HTR-8/SVneo (cell line): ENCODE measurements at places on chromosomes 7 and 10.

GRCh38 chr7:73906874-73907273, 45.9 kb downstream of the TMEM270 start:
- no peak for DNase-seq

GRCh38 chr10:71504570-71504969, 107.8 kb downstream of the CDH23 start:
- no peak for DNase-seq

DNA sequence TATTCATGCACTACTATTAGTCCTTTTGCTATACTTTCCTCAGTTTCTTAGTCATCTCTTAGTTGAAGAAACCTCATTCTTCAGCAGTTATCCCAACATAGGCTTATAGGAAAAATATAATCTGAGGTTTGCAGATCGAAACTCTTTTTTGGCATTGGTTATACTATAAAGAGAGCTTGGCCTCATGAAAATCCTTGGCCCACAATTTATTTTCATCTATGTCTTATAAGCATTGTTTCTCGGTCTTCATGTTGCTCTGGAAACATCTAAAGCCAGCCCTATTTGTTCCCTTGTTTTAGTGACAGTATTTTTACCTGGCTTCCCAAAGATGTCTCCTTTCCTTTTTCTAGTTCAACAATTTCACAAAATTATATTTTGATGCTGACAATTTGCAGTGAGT, 345.1 kb upstream of the PRKCQ start:
- no peak for DNase-seq

DNA sequence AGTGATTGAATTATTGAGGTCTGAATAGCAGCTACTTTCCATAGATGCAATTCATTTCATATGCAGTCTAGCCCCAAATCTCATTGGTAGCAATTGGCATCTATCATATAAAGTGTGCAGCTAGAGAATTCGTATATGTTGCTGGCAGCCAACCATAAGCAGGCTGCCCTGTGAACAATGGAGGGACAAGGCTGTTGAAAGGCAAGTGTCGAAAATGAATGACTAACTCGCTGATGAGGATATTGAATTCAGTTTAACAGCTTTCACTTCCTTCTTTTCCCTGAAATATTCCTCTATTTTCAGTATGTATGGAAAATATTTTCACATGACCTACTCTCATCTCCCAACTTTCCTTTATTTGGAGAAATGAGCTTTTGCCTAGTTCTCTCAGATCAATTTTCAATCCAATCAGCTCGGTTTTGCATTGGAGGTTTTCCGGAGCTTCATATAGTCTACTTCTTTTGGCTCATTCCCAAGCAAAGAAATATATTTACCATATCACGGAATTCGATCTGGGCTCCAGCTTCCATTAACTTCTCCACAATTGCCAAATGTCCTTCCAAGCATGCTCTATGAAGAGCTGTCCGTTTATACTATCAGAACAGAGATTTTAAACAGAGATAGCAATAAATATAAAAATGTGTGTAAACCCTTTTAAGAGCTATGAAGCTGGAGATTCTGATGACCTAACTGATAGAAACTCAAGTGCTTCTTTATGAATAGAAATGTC, 3.5 kb downstream of the ANKRD1 start:
- DNase-seq = no peak

GRCh38 chr7:111560773-111561653, 1.3 kb downstream of the IMMP2L start:
- DNase-seq = no peak

GRCh38 chr10:104498347-104499081, 142.6 kb upstream of the SORCS3 start:
- DNase-seq = no peak

DNA sequence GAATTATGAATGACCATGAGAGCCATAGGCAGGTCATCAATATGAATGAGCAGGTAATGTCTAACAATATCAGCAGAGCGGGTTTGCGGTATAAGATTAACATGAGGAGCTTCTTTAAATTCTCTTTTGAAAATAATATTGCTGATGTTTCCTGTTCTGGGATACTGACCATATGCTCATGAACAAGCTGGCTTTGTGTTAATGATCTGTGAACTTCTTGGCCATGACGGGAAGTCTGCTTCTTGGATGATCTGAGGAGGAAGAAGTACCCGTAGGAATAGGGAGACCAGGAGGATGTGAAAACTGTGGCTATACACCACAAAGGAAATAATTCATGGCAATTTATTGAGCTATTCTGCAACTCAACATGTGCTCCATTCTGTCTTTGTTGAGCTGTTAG, 38.6 kb downstream of the ITGA8 start:
- no peak for DNase-seq

DNA sequence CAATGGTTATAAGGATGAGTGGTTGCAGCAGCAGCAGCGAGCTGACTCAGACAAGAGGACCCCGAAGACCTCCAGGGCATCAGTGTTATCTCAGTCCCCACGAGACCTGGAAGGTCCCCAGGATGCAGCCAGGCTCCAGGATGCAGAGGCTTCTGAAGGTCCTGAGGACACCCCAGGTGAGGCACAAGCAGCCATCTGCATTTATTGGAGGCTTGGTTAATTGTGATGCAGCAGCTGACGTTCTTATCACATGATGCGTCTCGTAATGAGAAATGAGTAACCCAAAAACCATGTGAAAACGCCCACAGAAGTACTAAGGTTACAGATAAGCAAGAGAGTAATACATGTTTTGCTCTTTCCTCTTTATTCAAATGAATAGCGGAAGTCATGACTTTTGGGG, 17.4 kb downstream of the C7orf57 start:
- DNase-seq = peak; percentile 49

- DNase-seq = no peak
Measured at GRCh38 chr7:137867289-137867688, 20.5 kb upstream of the DGKI start.

- no peak for DNase-seq
Measured at GRCh38 chr10:11355592-11355991, 255.9 kb downstream of the USP6NL start.

DNA sequence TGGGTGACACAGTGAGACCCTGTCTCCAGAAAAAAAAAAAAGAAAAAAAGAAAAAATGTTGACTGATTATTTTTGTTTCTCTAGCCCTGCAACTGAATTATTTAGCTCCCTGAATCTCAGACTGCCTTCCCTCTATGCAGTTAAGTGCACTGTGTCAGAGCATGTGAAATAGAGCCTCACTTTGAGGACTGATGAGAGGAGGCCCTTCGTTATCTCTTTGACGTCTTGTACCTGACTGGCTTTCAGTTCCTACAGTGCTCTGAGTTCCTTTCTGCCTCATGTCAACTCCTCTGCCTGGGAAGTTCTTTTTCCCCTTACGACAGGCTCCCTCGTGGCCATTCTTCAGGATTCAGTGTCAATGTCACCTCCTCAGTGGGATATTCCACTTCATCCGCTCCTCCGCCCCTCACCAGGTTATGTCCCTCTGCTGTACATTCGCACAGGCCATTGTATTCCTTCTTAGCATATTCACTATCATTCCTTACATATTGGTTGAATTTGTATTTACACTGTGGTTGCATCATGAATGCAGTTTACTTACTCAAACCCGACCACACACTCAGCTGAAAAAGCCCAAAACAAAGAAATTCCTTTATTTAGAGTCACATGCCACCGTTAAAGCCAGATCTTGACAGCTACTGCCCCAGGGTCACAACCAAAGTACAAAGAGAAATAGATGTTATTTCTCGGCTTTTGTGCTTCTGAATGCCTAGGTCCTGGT, 18.1 kb upstream of the CAMK2G start:
- DNase-seq = no peak

DNA sequence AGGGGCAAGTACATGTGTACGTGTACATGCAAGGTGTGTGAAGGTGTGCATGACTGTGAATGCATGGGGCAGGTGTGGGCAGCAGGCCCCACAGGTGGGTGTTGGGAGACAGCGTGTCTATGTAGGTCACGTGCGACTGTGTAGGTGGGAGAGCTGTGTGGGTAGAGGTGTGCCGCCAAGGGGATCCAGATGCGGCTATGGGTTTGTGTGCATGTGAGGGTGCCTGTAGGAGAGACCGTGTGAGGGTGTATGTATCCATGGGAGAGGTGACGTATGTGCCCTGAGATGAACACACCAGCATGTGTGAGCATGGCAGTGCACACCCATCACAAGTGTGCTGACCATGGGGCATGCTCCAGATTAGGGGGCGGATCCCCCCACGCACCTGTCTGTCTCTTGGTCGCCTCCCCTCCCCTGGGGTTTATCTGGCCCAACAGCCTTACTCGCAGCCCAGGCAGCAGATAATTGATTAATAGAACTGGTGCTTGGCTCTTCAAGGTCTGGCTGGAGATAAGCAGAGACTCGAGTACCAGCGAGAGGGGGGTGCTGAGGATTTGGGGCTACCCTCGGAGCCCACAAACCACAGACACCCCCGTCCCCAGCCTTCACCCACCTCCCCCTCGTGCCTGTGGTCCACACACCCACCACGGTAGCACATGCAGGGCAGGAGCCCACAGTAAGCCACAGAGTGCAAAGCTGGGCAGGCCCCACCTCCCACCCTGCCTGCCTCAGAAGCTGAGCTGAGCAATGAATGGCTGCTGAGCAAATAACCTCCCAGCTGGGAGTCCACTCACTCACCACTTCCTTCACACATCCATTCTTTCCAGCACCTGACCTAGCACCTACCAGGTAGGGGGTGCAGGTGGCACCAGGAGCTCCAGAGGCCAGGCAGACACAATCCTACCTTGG, 41.4 kb upstream of the ZMIZ1 start:
- DNase-seq = no peak

DNA sequence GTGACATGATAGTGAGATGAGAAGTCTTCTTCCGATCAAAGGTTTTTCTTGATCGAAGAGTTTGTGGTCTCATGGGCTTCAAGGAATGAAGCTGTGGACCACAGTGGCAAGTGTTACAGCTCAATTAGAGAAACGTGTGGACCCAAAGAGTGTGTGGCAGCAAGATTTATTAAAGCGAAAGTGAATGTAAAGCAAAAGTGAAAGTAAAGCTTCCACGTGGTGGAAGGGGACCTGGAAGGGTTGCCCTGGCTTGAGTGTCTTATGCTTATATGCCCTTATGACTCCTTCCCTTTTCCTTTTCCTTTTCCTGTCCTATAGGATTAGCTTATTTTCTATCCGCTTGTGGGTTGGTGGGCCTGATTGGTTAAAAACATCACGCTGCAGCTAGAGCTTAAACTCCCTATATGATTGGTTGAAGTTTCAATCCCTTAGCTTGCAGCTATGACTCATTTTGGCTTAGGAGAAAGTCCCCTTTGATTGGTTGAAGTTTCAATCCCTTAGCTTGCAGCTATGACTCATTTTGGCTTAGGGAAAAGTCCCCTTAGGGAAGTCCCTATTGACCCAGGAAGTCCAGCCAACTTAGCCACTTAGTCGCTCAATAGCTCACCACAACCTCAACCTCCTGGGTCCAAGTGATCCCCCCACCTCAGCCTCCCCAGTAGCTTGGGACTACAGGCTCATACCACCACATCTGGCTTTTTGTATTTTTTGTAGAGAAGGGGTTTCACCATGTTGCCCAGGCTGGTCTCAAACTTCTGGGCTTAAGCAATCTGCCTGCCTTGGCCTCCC, 34.7 kb downstream of the MRPS24 start:
- no peak for DNase-seq

- peak; percentile 58 for DNase-seq
Measured at GRCh38 chr7:68929781-68930261, 668.5 kb upstream of the AUTS2 start.

DNA sequence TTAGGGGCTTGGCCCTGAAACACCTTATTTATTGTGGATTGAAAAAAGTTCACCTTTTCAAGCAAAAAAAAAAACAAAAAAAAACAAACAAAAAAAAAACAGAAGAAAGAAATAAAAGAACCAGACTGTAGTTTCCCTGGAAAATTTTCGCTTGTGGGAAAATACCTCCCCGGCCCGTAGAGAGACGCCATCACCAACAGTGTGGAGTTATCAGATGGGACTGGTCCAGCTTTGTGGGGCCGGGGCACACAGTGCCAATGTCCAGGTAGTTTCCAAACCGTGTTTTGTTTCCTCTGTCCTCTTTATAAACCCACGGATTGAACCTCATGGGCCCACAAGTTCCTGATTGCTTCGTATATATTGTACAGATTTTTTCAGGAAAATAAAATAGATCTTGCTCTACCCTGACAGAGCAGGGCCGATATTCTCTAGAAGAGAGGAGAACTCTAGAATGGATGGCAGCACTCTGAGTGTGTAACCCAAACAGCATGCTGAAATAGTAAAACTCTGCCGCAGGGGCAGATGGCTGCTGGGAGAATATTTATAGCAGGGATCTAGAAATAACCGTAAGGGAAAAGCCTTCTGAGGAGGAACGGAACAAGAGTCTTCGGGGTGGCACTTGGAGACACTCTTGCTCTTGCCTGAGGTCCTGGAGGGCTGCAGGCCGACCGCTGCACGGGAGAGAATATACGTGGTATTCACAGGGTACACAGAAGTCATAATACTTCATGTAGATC, 241.0 kb downstream of the FRMD4A start:
- DNase-seq = no peak

- DNase-seq = no peak
Measured at GRCh38 chr7:30231271-30231670, 53.1 kb upstream of the ZNRF2 start.

DNA sequence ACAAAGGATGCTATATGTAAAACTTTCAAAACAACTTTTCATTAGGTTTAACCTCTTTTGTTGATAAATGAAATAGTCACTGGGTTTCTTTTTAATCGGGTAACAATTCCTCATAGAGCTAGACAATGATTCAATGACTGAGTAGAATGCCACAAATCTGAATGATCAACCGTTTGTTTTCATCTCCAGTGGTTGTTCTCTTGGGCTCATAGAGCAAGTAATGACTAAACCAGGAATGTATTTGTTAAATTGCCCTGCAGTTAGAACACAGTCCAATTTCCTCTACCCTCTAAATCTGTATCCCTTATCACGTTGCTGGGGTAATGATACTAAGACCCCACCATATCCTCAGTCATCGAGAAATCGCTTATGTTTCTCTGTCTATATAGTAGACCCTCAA, 40.0 kb downstream of the CNNM1 start:
- DNase-seq = no peak

DNA sequence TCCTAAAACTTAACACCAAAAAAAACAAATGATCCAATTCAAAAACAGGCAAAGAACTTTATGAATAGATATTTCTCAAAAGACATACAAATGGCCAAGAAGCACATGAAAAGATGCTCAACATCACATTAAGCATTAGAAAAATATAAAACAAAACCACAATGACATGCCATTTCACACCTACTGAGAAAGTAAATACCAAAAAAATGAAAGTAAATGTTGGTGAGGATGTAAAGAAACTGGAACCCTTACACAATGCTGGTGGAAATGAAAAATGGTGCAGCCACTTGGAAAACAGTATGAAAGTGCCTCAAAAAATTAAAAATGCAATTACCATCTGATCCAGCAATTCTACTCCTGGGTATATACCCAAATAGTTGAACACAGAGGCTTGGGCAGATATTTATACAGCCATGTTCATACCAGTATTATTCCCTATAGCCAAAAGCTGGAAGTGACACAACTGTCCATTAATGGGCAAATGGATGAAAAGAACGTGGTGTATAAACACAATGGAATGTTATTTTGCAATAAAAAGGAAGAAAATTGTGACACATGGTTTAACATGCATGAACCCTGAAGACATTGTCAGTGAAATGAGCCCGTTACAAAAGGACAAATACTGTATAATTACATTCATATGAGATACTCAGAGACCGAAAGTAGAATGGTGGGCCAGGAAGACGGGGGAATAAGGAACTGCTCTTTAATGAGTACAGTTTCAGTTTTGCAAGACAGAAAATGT, 89.0 kb downstream of the JMJD1C start:
- DNase-seq = no peak

GRCh38 chr10:104449391-104449790, 95.8 kb downstream of the CFAP58 start:
- DNase-seq = no peak
